ENCODE measurements at places on chromosomes 7 and 10. TPM values are rescaled to one million over a fixed set of nuclear protein-coding genes. Genes with fewer than 3 reads are reported as not detected.

DNA sequence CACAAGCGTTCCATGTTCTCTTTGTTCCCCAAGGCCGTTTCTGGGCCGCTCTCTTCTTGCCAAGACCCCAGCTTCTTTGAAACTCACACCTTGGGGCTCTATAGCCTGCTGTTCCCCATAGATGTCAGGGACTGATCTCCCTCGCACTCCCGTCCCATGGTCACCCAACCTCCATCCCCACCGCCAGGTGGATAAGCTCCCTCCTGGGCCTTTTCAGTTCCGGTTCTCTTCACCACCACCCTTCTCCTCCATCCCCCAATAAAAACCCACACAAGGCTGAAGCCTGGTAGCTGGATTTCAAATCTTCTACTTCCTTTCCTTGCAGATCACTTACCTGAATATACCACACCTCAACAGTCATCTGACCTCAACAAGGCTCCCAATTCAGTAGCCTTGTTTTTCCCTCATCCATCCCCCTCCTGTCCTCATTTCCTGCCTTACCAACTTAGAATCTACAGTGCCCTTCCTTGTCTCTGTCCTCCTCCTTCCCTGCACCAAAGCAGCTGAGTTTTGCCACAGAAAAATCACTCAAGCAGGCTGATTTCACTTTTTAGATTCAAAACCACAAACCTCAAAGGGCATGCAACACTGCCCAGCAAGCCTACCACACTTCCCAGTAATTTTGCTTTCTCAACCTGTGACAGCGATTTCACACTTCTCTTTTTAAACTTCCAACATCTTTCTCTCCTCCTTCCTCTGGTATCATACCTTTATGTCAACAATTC is 7.7 kb downstream of the SLC37A3 start:
- no peaks in the 10 kb centered on the region for H3K4me1 ChIP-seq
- H3K4me3 ChIP-seq = no peak overlapping the region
- no peaks in the 10 kb centered on the region for H3K36me3 ChIP-seq
- H3K27me3 ChIP-seq = no peaks in the 10 kb centered on the region
- DNase-seq = no peak

DNA sequence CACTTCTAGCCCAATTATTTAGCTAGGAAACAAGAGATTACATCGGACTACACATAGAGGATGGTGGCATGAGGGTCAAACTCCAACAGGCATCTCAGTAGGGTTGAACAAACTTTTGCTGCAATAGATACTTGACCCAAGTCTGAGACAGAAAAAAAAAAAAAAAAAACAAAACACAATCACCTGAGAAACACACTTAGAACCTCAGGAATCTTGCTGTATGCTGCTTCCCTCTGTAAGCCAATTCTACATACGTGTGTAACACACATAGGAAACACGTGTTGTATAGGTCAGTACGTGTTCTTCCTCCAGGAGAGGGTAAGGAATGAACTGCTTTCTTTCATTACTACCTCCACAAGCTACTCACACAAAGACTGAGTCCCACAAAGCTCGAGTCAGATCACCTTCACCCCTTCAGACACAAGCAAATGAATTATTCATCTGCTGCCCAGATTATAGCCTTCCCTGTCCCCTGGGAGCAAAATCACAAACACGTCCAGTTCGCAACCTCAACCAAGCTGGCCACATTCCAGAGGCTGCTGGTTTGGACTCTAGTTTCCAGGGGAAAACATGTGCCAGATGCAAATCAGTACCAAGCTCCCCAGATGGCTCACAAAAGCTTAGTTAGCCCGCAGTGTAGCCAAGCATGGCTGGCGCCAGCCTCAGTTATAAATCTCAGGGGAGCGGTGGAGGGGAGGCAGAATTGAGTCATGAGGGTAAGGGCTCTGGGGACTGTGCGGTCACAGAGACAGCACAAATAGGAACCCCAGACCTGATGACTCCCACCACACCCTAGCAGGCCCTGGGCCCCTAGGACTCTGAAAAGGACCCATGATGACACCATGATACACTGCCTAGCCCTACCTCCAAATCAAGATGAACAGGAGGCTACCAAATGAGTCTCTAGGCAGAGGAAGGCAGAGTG is 15.1 kb downstream of the PSAP start:
- H3K4me1 ChIP-seq = peaks cover 58% of the 10 kb centered on the region
- peak; percentile 69 for DNase-seq
- H3K4me3 ChIP-seq = no peak overlapping the region
- no peaks in the 10 kb centered on the region for H3K27me3 ChIP-seq
- peak overlapping the region; percentile 84 for H3K27ac ChIP-seq

TCF7L2 gene
- total RNA-seq = 25.7 TPM

GRCh38 chr10:114616516-114616915 is 41.6 kb downstream of the ABLIM1 start:
- no peaks in the 10 kb centered on the region for H3K36me3 ChIP-seq
- DNase-seq = no peak
- no peak overlapping the region for H3K4me3 ChIP-seq
- no peaks in the 10 kb centered on the region for H3K27me3 ChIP-seq
- H3K4me1 ChIP-seq = peaks cover 13% of the 10 kb centered on the region

DNA sequence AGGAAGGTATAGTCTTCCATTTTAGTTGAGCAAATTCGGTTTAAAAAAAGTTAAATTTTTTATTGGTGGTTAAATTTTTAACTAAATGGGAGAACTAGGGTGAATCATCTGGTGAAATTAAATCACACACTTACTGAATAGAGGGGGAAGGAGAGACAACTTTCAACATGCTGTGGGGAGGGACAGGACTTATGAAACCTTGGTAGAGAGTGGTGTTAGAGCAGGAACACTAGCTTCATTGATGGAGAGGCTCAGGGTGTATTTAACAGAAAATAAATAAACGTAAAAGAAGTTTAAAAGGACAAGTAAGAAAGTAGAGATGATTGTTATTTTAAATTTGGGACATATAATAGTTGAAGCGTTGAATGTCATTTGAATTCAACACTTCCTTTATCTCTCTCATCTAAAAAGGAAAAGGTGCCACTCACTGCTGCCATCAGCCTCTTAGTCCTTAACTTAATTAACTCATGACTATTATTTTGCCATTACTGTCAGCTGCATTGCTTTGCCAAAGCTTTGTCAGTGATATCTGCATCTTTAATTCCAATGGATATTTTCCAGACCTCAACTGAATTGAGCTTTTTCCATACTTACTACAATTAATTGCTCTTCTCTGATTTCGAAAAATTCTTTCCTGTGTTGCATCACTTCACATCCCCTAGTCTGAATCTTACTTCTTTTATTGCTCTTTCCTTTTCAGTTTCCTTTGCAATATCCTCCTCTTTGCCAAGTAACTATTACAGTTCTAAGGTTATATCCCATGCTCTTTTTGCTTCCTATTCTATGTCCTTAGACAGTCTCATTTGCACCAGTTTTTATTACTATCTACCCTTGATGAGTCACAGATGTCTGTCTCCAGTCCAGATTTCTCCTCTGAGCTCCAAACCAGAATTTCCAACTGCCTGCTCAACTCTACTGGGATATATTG is 71.7 kb downstream of the GNAT3 start:
- no peak overlapping the region for H3K4me3 ChIP-seq
- H3K4me1 ChIP-seq = peaks cover 14% of the 10 kb centered on the region
- H3K36me3 ChIP-seq = no peaks in the 10 kb centered on the region
- H3K27me3 ChIP-seq = no peaks in the 10 kb centered on the region

DNA sequence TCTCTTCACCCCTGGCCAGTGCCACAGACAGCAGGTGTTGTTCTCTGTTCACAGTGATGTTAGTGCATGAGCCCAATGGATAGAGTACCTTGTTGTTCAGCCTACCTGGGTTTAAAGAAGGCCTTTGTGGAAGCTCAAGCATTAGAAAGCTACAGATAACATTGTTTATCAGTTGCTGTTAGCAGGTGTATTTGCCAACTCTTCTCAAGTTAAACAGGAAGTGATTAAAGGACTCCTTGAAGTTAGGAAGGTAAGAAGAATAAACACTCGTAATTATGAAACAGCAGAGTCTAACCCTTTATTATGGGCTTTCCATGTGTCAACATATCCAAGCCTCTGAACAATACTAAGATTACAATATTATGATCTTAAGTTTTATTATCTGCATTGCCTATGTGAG is 25.9 kb downstream of the RGR start:
- H3K4me3 ChIP-seq = no peak overlapping the region
- no peaks in the 10 kb centered on the region for H3K36me3 ChIP-seq
- DNase-seq = no peak
- no peak overlapping the region for H3K27ac ChIP-seq
- no peaks in the 10 kb centered on the region for H3K27me3 ChIP-seq

- peak; percentile 52 for DNase-seq
- H3K27ac ChIP-seq = peak overlapping the region; percentile 21
- H3K27me3 ChIP-seq = no peaks in the 10 kb centered on the region
- no peaks in the 10 kb centered on the region for H3K36me3 ChIP-seq
- H3K4me1 ChIP-seq = peaks cover 34% of the 10 kb centered on the region
Observed at GRCh38 chr7:81690251-81690650, 79.6 kb downstream of the HGF start.

WDR37 gene
- 18.2 TPM for total RNA-seq

DNA sequence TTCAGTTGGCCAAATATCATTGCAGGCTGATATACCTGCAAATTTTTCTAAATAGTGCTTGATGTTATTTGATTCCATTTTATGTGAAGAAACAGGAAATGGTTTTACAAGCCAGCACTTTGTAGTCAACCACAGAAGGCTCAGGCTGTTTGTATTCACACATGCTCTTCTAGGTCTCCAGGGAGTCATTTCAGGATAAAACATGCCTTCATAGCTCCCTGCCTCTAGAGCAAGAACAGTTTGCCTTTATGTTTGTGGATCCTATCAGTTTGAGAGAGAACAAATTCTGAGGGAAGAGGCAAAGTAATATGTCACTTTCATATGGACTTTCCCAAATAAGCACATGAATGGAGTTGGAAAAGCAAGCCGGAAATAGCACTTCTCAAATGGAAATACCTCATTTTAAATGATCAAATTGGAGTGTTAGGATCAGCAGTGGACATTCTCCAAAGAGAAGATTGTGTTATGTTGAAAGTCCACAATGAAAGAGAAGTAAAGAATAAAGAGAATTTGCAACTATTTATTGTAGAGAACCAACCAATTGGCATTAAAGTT is 277.6 kb downstream of the KCND2 start:
- no peak for DNase-seq
- H3K36me3 ChIP-seq = no peaks in the 10 kb centered on the region
- H3K27ac ChIP-seq = no peak overlapping the region
- H3K4me3 ChIP-seq = no peak overlapping the region
- H3K4me1 ChIP-seq = no peaks in the 10 kb centered on the region

DNA sequence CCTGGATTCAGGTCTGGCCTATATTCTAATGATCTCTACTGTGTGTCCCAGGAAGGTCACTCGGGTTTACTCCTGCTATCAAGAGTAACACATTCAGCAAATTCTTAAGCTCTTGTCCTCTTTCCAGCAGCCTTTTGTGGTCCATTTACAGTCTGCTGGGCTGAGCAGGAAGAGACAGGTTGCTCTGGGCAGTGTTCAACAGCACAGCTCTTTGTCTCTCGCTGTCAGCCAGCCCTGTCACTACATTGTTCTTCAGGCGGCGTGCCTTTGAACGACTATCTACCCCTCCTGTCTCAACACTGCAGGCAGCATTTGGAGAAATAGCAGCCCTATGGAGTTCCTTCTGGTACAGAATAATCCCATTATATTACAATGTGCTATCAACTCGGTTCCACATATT is 192.2 kb upstream of the TBX20 start:
- H3K27me3 ChIP-seq = peaks cover 50% of the 10 kb centered on the region
- H3K4me3 ChIP-seq = no peak overlapping the region
- H3K36me3 ChIP-seq = no peaks in the 10 kb centered on the region
- no peak overlapping the region for H3K27ac ChIP-seq
- no peaks in the 10 kb centered on the region for H3K4me1 ChIP-seq

- H3K4me3 ChIP-seq = no peak overlapping the region
- no peak overlapping the region for H3K27ac ChIP-seq
- DNase-seq = no peak
- H3K4me1 ChIP-seq = peaks cover 6% of the 10 kb centered on the region
- H3K27me3 ChIP-seq = no peaks in the 10 kb centered on the region
Observed at GRCh38 chr10:15847481-15847880, 12.8 kb downstream of the MINDY3 start.

ELAPOR2 gene
- total RNA-seq = 21.3 TPM

- peak overlapping the region; percentile 86 for H3K27ac ChIP-seq
- peaks cover 6% of the 10 kb centered on the region for H3K36me3 ChIP-seq
- no peaks in the 10 kb centered on the region for H3K27me3 ChIP-seq
- H3K4me1 ChIP-seq = peaks cover 28% of the 10 kb centered on the region
- no peak overlapping the region for H3K4me3 ChIP-seq
Observed at GRCh38 chr10:5943536-5943935, 33.8 kb downstream of the IL15RA start.

GRCh38 chr10:13161857-13162271 is 506 bp downstream of the MCM10 start:
- H3K36me3 ChIP-seq = no peaks in the 10 kb centered on the region
- peak overlapping the region; percentile 81 for H3K27ac ChIP-seq
- H3K4me3 ChIP-seq = peak overlapping the region; percentile 85
- peaks cover 19% of the 10 kb centered on the region for H3K4me1 ChIP-seq

GRCh38 chr7:5793361-5794072 is 12.1 kb upstream of the RNF216 start:
- no peak overlapping the region for H3K27ac ChIP-seq
- no peak for DNase-seq
- no peak overlapping the region for H3K4me3 ChIP-seq
- no peaks in the 10 kb centered on the region for H3K36me3 ChIP-seq
- no peaks in the 10 kb centered on the region for H3K27me3 ChIP-seq

GRCh38 chr7:111749625-111750024 is 187.3 kb upstream of the IMMP2L start:
- H3K27ac ChIP-seq = no peak overlapping the region
- H3K27me3 ChIP-seq = no peaks in the 10 kb centered on the region
- no peaks in the 10 kb centered on the region for H3K36me3 ChIP-seq
- no peak overlapping the region for H3K4me3 ChIP-seq

DNA sequence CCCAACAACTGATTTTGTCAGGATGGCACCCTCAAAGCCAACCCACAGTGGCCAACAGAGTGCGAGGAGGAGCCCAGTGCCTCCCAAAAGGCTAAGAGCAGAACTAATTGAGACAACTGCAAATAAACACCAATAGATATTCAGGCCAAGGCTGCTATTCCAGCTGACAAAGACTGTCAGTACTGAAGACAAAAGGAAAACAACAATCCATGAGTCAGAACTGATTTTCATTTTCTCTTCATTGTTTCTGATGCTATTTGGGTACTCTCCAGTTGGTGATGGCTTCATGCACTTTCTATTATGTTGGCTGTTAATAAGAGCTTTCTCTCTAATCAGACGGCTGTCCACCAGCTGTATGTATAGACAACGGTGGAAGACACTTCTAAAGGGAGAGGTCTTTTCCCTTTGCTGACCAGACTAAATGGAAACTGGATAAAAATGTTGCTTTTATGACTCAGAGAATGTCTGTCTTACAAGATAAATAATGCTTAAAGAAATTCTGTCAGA is 515.9 kb downstream of the PARD3 start:
- peak overlapping the region; percentile 64 for H3K27ac ChIP-seq
- no peak overlapping the region for H3K4me3 ChIP-seq
- peak; percentile 26 for DNase-seq
- H3K36me3 ChIP-seq = peaks cover 24% of the 10 kb centered on the region
- peaks cover 13% of the 10 kb centered on the region for H3K4me1 ChIP-seq

GRCh38 chr10:110699859-110700468 is 55.8 kb downstream of the RBM20 start:
- no peak overlapping the region for H3K27ac ChIP-seq
- no peaks in the 10 kb centered on the region for H3K27me3 ChIP-seq
- H3K36me3 ChIP-seq = no peaks in the 10 kb centered on the region
- no peak for DNase-seq
- H3K4me1 ChIP-seq = no peaks in the 10 kb centered on the region

GNGT1 gene
- total RNA-seq = not detected

VIM gene
- 1,413 TPM for total RNA-seq

PDE1C gene
- 0.14 TPM for total RNA-seq

NKX2-3 gene
- total RNA-seq = not detected

All from MCF 10A (cell line).